Thyroid gland (tissue), 4 donors: ENCODE measurements at places on chromosomes 2 and 18.

GRCh38 chr2:771538-771937 lies 94.3 kb upstream of the TMEM18 start:
- no peak for DNase-seq

GRCh38 chr2:85662899-85663593 lies 5.0 kb downstream of the SFTPB start:
- DNase-seq, result no peak

- no peak for DNase-seq
These were observed 45.1 kb downstream of the PROC start for GRCh38 chr2:127463155-127463991.

DNA sequence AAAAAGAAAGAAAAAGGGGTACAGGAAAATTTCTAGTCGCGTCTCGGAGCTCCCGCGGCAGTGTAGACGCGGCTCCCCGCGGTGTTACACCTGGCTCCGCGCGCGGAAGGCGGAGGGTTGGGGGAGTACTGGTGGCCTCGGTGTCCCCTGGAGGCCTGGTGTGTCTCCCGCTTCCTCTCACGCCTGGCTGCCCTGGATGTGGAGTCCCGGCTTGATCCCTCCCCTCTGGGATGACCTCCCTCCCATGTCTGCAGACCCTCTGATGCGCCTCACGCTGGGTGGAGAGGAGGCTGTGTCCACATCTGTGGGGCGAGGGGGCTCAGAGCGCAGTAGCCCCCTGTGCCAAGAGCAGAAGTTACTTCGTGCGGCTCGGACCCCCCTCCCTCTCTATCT lies 1.2 kb downstream of the KIF5C start:
- no peak for DNase-seq

GRCh38 chr2:89781962-89782361 lies 1090.5 kb downstream of the RPIA start:
- DNase-seq, result no peak

- DNase-seq, result no peak
These were observed 3.8 kb upstream of the RPE start for GRCh38 chr2:209998596-209998995.

DNA sequence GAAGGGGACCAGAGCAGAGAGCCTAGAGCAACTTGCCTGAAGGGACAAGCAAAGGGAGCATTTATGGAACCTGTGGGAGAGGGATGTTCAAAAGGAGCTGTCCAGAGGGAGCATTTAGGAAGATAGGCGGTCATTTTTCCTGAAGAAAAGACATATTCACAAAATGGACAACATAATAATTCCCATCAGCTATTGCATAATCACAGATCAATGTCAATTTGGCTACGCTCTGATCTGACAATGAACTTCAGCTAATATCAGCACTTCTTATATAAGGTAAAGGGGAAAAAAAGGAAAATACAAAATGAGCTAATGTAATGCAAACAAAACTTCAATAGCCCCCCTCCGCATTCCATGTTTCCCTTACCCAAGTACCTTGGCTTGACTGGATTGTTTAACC lies 291.1 kb upstream of the CDH7 start:
- no peak for DNase-seq

DNA sequence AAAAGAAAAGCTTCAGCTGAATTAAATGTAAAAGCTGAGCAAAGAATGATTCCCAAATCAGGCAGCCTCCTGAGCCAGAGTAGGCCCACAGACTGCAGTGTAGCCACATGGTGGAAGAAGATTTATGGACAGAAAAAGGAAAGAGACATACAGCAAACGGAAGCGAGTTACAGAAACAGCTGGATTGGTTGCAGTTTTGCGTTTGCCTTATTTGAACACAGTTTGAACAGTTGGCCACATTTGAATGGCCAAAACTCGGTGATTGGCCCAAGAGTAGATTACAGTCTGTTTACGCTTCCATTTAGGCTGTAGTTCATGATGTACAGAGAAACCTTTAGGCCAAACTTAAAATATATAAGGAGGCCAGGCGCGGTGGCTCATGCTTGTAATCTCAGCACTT lies 35.1 kb downstream of the SH2D6 start:
- DNase-seq, result no peak

DNA sequence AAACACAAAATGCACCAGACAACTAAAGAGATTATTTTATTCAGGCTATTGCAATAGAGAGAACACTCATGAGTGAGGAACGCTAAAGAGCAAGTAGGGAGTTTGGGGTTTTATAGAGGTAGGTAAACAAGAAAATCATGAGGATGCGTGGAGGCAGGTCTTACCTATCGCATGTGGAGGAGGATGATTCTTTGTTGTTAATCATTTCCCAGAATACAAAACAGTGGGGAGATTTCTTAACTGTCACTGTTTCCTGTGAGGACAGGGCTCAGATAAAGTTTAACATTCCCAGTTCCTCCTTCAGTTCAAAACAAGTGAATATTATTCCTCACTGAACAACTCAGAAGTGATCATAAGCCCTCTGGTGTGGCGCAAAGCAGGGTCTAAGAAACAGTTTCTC lies 156.1 kb upstream of the MGAT5 start:
- DNase-seq, result no peak

DNA sequence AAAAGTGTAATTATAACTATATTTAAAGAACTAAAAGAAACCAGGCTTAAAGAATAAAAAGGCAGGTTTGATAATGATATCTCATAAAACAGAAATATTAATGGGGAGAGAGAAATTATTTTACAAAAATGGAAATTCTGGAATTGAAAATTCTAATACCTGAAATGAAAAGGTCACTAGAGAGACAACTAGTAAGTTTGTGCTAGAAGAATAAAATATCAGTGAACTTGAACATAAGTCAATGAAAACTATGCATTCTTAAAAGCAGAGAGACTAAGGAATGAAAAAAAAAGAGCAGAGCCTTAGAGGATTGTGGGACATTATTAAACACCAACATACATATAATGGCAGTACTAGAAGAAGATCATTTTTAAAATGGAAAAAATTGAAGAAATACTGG lies 1475.0 kb upstream of the ZEB2 start:
- DNase-seq, result no peak

- no peak for DNase-seq
These were observed 6.2 kb downstream of the CCBE1 start for GRCh38 chr18:59690996-59691395.

DNA sequence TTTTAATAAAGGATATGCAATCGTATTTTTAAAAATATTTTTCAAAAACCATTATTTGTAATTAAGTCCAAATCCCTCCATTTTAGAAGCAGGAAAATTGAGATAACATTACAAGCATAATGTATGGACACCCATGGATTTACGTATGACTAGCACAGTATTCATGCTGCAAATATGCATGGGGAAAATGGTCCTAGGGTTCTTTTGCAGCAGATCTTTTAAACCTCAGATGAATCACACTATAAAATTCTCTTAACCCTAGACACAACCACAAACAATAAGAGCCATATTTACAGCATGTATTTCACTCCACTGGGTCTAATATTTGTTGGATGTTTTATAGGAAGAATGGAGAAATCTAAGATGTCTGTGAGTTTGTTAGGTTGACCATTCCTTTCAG lies 453.4 kb downstream of the TGIF1 start:
- DNase-seq, result no peak

DNA sequence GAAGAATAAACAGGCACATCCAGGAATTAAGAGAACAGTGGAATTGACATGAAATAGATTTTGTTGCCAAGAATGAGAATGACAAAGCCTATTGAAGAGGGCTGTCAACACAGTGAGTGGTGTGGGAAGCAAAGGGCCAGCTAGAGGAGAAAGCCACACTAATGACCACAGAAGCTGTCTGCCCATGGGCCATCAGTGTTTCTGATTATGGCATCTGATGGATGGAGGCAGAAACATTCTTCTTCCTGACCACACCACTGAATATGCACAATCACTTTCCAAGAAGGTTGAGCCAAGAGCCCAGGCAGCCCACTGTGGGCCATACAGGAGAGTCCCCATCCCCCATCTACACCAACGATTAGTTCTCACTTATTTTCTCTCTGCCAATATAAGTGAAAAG lies 146.0 kb upstream of the SH3BP4 start:
- no peak for DNase-seq

- DNase-seq, result no peak
These were observed 866.6 kb downstream of the CPS1 start for GRCh38 chr2:211423018-211423417.

- no peak for DNase-seq
These were observed 6.3 kb downstream of the PJVK start for GRCh38 chr2:178457390-178457886.

DNA sequence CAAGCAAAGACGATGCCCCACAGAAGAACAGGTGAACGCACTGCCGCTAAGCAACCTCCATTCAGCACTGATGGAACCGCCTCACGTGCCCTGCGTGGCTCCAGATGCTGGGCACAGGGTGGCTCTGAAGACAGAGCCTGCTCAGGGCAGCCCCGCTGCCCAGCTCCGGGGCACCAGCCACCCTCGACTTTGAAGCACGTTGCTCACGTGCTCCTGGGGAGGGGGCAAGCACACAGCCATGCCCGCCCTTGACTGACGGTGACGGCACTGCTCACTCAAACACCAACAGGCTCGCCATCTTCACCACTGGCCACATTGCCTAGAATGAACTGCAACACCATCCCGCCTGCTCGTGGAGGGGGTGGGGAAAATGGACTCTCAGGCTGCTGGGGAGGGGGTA lies 251.3 kb downstream of the HDAC4 start:
- DNase-seq, result no peak

GRCh38 chr2:230441227-230441897 lies 25.4 kb downstream of the SP100 start:
- no peak for DNase-seq

DNA sequence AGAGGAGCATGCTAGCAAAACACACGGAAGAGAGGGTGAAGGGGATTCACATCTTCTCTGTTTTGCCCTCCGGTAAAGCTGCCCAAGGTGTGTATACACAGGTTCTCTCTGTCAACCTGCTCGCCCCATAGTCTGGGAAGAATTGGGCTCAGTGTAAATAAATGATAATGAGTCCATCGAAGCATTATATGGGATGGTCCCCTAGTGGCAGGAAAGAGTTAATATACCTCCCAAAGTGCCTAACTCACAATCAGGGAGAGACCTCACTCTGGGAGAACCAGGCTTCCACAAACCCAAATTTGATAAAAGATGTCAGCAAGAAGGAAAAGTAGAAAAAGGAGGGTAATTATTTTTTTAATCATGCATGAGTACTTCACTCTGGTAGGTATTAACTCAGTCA lies 262.2 kb upstream of the ZNF521 start:
- no peak for DNase-seq

GRCh38 chr2:207087046-207087902 lies 78.5 kb downstream of the KLF7 start:
- no peak for DNase-seq

GRCh38 chr2:88770016-88770415 lies 78.5 kb downstream of the RPIA start:
- no peak for DNase-seq

GRCh38 chr2:20755132-20755800 lies 67.6 kb downstream of the LDAH start:
- DNase-seq, result no peak

DNA sequence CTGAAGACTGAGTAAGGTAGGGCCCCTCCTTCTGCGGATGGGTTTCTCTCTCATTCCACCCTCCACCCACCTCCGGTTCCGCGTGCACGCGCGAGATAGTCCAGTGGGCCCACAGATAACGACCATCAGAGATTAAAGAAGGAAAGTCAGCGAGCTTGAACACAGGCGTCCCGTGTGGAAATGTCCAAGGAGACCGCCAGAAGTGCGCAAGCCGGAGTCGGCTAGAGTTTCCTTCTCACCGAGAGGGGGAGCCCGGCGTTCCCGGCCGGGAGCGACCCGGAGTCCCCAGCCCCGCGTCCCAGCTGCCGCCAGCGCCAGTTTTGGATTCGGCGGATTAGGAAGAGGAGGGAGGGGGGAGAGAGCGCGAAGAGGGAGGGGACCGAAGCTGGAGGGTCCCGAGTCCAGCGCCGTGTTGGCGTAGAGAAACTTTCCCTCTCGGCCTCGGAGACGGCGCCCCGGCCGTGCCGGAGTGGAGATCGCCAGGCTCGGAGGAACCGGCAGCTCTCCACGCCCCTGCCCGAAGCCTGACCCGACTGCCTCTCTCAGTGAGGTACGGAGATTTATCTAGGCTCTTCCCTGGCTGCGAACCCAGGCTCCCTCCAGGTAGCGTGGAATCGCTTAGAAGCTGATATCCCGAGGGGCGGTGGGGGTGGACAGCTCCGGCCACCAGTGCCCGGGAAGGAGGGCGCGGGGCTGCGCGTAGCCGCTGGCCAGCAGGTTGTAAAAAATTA lies at the start of gene GULP1:
Gene GULP1, plus strand, starts transcription at position 258 of the 731 bp plus-strand sequence. CDS start 185,829 bp downstream, outside the sequence.
- DNase-seq, result peak; percentile 70
